ENCODE measurements at places on chromosomes 5 and 9.

- H3K27ac ChIP-seq: no peak overlapping the region
- no peaks in the 10 kb centered on the region for H3K4me1 ChIP-seq
- no peak overlapping the region for H3K4me3 ChIP-seq
- H3K27me3 ChIP-seq: no peaks in the 10 kb centered on the region
- DNase-seq: no peak
Measured at GRCh38 chr9:23814243-23814642, 11.8 kb downstream of the ELAVL2 start.

DNA sequence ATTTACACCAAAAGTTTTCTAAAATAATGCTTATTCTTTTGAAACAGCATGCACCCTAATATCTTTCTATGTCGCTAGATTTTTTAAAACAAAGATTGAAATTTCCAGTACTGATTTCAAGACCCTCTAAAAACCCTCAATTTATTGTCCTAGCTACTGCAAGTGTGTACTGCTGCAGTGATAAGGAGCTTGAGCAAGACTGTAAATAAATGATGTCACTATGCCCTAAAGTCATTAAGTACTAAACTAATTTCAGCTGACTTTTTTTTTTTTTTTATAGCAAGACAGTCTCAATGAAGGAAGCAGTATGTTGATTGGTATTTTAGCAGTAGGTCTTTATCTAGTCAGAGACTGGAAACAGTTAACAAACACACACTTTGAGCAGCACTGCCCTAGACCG is 12.2 kb upstream of the MIER3 start:
- peaks cover 9% of the 10 kb centered on the region for H3K27me3 ChIP-seq
- H3K27ac ChIP-seq: no peak overlapping the region
- no peak overlapping the region for H3K4me3 ChIP-seq
- no peak for DNase-seq
- H3K4me1 ChIP-seq: no peaks in the 10 kb centered on the region

DNA sequence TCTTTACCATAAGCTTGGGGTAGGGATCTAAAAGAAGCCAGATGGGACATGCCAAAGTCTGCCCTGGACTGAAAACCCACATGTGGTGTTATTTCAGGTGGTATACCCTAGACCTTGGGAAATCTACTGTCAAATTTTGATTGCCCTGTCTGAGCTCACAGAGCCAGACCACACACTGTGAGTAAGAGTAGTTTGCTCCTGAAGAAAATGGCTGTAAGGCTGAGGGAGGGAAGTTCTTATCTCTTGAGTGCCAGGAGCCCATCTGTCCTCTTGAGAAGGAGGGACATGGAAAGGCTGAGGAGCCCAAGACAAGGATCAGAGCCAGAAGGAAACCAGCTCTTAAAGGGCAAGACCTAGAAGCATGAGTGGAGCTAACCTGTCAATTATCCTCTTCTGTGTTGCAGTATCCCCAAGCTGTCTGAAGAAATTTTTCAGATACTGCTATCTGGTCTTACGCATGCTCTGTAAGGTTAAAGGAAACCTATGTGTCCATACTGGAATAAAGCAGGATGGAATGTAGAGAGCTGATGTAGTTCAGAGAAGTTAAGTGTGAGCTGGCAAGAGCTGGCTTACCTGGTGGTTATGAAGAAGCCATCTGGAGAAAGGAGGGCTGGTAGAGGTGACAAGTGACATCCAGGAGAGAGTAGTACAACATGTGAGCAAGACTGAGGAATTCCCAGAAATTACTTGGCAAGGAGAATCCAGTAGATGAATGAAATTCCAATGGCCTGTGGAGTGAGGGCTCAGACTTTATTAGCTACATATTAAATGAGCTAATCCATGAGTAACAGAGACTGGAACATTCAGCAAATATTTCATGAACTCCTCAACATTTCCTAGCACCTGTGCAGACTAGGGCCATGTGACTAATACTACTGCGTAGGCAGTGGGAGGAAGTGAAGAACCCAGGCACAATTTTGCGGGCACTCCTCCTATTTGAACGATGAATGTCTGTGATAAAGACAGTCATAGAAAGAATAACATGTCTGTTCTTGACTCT is 389.1 kb upstream of the KIF2A start:
- H3K4me3 ChIP-seq: no peak overlapping the region
- no peaks in the 10 kb centered on the region for H3K27me3 ChIP-seq

DNA sequence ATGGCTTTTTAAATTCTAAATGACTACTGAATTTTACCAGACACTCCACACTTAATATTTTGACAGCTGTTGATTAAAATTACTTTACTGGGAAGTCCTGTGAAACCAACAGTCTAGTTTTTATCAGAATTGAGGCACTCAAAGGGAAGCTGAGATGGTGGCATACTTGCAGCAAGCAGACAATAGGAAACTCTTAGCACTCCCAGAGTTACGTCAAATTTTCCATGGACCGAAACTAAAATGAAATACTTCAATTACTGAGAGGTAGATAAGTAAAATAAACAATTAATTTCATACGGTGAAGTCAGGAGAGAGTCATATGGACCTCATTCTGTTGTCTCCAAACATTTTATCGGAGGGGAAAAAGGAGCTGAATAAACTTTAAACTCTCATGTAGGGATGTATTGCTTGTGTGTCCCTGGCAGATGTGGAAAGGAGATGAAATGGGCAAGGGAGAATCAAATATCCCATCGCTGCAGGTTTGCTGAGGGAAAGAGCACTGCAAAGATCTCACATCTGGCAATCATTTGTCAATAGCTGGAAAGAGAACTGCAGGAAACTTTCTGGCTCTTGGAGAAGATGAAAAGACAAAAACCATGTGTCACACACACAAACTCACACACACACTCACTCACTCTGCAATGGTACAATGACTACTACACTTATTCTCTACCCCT is 189.4 kb downstream of the BNC2 start:
- H3K27ac ChIP-seq: no peak overlapping the region
- H3K4me3 ChIP-seq: no peak overlapping the region
- DNase-seq: no peak
- H3K27me3 ChIP-seq: no peaks in the 10 kb centered on the region
- no peaks in the 10 kb centered on the region for H3K4me1 ChIP-seq

DNA sequence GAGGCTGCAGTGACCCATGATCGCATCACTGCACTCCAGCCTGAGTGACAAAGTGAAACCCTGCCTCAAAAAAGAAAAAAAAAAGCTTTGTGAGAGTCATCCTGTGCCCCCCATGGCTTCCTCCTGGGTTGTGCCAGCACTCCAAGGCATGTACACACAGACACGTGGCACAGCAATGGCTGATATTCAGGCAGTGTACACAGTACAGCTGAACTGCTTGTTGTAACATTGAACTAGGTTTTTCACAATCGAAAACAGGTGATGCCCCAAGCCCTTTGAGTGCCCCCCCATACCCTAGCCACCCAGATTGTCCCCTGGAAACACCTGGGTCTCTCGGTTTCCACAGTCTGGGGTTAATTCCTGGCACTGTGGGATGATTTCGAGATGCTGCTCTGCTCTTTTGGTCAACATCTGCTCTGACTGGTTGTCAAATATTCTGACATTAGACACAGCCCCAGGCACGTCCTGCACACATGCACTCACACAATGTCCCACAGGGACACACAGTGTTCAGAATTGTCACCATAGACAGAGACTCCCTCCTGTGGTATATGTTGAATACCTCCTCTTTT is 9.2 kb downstream of the SPINK4 start:
- H3K27ac ChIP-seq: no peak overlapping the region
- DNase-seq: no peak
- H3K4me3 ChIP-seq: no peak overlapping the region

DNA sequence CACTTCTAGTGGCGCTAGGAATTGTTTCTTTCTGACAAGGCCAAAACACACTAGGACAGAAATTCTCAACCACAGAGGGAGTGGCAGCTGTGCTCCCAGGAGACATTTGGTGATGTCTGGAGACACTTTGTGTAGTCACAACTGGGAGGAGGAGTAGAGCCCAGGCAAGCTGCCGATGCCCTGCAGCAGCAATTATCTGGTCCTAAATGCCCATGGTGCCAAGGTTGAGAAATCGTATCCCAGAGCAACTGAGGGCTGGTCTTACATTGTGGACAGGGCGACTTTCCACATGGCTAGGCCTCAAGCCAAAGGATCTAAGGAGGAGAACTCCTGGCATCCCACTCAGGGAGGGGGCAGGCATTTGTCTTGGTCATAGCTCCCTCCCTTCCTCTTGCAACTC is 259.9 kb downstream of the GADD45G start:
- H3K36me3 ChIP-seq: no peaks in the 10 kb centered on the region
- no peak overlapping the region for H3K27ac ChIP-seq
- H3K27me3 ChIP-seq: no peaks in the 10 kb centered on the region

All from CD4-positive, alpha-beta T cell (primary cell).